GM12864 (cell line): ENCODE measurements at places on chromosomes 11 and 22.

- DNase-seq, result no peak
Observed at GRCh38 chr22:36554098-36554497, 25.1 kb upstream of the EIF3D start.

DNA sequence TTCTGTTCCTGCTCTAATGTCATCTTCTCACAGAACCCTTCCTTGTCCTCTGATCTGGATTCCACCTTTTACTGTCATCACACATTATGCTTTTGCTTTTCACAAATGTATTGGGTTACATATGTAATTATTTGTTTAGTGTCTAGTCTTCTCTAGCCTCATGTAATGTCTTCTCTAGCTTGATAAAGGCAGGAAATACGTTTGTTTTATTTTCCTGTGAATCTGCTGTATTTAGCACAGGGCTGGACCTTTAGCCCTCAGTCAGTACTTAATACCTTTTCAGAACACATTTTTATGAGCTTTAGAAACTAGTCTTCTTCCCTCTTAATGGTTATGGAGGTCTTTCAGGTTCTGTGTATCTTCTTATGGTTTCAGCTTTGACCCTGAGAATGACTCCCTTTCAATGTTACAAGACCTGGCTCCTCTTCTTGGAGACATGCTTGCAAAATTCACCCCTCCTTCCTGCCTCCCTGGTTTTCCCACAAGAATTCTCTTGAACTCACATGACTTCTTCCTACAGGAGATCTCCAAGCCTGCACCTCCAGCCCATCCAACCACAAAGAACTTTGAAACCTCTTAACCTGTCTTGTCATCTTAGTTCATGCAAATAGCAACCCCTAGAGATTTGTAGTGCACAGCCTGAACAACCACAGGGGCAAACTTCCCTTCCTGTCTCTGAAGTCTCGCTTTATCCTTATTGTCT lies 132.7 kb upstream of the DDI1 start:
- DNase-seq, result peak; percentile 65

DNA sequence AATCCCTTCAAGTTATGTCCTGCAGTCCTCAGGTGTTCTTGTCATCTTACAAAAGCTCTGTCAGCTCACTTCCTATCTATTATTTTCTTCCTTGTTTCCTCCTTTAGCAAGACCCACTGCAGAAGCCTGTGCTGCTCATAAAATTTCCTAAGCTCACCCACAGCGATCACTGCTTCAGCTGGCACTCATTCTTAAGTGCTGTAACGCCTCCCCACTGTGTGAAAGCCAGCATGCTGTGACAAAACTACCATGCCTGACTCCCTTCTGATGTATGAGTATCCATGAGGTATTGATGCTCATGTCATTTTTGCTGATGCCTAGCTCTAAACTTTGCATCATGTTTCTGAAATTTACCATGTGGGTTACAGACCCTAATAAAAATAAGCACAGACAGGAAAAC lies 41.5 kb upstream of the CNTN5 start:
- DNase-seq, result no peak

DNA sequence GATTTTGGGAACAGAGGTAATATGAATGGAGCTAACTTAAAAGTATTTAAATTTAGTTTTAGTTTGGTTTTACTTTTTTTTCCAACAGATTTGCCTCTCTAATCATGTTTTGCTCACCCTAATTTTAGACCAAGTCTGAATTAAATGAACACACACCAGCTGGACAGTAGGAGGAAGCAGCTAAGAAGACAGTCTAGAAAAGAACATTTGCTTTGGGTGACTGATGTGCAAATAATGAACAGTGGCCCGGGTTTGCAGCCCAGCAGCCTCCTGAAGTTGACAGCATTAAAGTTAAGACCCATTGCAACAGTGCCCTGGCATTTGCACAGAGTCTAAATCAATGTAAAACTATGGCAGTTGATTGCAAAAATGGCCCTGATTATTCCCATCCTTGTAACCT lies 66.4 kb upstream of the SORL1 start:
- DNase-seq, result no peak

GRCh38 chr22:20420157-20420842 lies 17.3 kb downstream of the SCARF2 start:
- no peak for DNase-seq
